ENCODE measurements at places on chromosomes 13 and 19.
A peak's percentile ranks its signal among the peaks of the same experiment; 100 is the strongest.

DNA sequence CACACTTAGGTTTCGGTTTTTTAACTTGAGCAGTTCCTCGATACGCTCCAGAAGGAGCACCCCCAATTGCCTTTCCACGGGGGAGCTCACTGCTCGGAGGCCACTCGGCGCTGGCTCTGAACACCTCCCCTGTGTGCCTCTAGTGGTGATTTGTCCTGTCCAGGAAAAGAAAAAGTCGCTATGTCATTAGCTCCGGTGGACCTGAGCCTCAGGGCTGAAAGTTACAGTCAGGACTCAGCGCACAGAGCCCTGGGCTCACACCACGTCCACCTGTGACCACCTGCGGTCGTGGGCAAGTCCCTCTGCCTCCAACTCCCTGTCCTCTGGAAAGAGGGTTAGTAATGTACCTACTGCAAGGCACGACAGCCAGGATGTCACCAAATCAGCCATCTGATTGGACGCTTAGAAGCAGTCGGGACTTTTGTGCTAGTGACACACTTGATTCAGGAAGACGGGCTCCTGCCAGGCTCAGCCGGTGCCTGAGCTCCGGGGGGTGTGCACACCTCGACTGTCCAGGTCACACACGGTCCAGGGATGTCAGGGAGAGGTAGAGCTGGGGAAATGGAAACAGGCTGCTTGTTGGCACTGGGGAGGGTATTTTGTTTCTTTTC, 3.9 kb upstream of the TMPRSS9 start:
- DNase-seq: no peak

DNA sequence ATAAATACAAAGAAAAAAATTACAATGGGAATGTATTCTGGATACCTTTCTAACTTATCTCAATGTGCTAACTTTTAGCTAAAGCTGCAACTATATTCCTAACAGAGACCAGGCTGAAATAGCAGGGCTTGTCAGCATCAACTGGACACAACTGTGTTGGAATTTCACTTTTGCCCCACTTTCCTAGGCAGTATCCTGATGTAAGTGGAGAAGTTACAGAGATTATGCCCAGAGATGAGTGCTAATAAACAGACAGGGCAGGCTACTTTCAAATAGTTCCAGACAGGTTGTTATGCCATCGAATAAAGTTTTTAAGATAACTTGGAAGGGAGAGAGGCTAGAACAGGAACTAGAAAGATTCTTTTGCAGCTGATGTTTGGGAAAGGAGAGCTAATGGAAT, 201.9 kb downstream of the KCTD12 start:
- no peak for DNase-seq

- DNase-seq: no peak
These were observed 2.1 kb downstream of the KCNN4 start for GRCh38 chr19:43778651-43779050.

- DNase-seq: no peak
These were observed 161.6 kb downstream of the ZIC5 start for GRCh38 chr13:99809926-99810325.

DNA sequence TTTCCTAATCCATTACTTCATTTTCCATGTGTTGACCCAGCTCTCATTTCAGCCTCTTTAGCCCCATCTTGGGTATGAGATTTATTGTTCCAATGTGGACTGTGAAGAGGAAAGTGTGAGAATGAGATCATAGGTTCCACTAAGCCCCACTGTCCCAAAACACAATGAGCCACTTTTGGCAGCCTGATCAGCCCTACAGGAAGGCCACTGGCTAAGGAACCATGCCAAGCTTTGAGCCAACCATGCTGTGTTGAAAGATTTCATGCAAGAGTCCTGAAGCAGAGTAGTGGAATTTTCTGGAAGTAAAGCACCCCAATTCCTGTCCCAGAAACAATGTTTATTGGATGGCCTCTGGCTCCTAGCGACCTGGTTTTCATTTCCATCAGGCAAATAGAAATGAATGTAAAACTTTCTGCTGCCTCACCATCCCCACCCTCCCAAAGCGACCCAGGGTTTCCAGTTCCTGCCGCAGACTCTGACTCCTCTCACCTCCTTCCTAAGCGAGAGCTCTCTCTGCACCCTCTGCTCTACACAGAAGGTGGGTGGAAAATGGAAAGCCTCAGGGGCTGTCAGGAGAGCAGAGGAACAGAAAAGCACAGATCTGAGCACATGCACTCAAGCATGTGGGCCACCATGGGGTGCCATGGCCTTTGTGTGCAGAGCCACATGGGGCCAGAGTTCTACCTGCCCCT, 73.1 kb downstream of the KCTD12 start:
- DNase-seq: no peak

- peak; percentile 20 for DNase-seq
These were observed 35.9 kb upstream of the MAB21L1 start for GRCh38 chr13:35512271-35512920.
